ENCODE measurements at places on chromosomes 7 and 10.

DNA sequence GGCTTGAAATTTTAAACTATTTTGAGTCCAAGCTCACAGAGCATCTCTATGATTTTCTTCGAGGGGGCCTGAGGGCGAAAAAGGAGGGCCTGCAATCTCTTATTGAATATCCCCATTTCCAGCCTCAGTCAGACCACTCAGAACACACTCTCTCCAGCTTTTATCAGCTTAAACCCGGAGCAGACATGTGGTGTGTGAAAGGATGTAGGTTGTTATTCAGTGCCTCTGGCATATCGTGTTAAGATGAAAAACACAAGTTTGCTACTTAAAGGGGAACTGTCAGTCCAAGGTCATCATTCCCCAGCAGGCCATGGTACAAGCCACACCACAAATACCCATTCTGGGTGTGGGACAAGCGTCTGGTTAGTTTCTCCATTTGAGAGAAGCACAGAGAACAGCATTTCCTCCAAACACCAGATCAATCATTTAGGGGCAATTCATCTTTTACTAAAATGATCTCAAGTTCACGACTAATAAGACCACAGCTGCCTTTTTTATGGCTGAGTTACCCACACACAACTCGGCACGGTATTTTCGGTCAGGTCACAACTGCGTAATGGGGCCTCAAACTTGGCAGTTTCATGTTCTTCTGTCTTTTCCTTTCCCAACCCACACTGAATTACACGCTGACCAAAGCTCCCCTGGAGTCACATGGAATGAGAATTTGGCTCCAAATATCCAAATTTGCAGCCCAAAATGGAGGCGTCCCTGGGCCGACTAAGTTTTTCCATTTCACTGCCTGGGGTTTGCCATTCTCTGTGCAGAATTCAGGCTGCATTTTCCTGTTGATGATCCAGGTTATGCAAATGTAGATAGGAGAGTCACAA, 188.4 kb downstream of the SEM1 start:
- no peak for DNase-seq

- DNase-seq = no peak
Observed at GRCh38 chr7:26813432-26813831, 51.0 kb downstream of the SKAP2 start.

DNA sequence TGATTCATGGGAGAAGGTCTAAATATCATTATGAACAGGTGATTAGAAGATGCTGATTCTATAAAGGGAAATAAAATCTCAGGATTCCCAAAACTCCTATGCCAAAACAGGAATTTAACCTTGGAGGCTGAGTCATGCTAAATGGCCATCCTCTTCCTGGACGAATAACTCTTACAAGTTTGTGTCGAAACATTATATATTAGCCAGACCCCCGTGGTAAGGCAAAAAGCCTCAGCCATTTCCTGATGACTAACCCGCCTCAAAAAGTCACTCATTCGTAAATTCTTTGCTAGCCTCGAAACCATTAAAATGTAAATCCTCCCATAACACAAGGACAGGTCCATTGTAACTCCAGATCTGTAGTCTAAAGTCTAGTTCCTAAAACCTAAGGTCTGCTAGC, 32.0 kb downstream of the CUL2 start:
- DNase-seq = no peak

GRCh38 chr7:131553931-131554330, 2.5 kb downstream of the PODXL start:
- no peak for DNase-seq

GRCh38 chr7:51111241-51111940, 205.2 kb downstream of the COBL start:
- no peak for DNase-seq

GRCh38 chr7:18552316-18552916, 56.9 kb downstream of the HDAC9 start:
- no peak for DNase-seq
